ENCODE measurements at places on chromosomes 6 and 20.

- DNase-seq = no peak
Observed at GRCh38 chr20:59736366-59736765, 132.0 kb downstream of the PHACTR3 start.

DNA sequence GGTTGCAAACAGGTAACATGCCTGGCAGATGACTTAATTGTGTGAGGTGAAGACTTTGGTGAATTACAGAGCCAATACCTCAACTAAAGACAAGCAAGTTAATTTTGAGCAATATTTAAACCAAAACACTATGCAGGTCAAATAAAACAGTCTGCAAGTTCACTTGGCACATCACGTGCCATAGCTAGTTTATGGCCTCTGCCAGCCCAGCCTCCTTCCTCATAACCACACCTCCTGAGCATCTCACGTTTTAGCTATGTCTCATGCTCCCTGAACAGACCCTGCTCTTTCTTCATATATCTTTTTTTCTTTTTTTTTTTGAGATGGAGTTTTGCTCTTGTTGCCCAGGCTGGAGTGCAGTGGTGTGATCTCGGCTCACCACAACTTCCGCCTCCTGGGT is 4.5 kb upstream of the CNBD2 start:
- DNase-seq = no peak

DNA sequence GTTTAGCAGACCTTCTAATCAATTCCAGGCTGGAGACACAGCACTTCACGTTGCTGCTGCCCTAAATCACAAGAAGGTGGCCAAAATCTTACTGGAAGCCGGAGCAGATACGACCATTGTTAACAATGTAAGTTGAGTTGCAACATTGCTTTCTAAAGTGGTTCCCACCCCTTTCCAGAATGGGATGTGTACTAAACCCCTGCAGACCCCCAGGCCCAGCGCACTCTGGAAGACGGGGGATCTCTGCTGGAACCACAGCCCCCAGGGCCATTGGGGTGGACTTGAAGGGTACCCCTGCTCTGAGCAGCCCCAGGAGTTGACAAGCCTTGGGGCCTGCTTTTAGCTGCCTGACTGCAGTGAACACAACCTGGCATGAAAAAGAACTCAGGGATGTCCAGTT is 22.0 kb downstream of the LYRM2 start:
- DNase-seq = no peak

DNA sequence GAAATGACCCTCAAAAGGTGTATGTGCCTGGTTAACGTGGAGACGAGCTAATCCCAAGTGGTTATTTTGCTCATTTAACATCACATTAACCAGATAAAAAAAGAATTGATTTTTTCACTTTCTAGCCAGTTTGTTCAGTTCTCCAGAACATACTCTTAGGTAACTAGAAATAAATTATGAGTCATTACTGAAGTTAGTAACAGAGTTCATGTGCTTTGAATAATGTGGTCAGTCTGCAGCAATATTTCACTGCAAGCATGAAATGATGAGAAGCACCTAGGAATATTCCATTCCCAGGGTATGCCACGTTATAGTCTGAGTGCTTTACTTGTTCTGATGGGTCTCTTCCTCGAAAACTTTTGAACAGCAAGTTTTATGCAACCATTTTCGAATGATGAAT is 138.3 kb upstream of the INSM1 start:
- no peak for DNase-seq

GRCh38 chr6:100099189-100100074 is 105.4 kb upstream of the MCHR2 start:
- no peak for DNase-seq

GRCh38 chr6:11953641-11954040 is 58.5 kb upstream of the HIVEP1 start:
- no peak for DNase-seq

DNA sequence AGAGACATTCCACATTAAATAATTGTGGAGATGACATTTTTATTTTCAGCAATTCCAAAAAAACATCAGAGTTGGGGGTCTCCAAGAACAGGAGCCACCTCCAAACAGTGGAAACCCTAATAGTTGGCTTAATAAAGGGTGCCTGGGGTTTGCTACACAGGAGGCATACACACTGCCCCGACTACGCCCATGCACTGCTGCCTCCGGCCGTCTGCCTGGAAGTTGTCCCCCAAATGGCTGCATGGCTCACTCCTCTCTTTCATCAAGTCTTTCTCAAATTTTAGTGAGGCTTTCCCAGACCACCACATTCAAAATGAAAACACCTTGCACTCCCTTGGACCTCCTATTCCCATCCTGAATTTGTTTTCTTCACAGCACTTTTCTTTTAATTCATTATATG is 58.8 kb downstream of the ZMYND8 start:
- no peak for DNase-seq

DNA sequence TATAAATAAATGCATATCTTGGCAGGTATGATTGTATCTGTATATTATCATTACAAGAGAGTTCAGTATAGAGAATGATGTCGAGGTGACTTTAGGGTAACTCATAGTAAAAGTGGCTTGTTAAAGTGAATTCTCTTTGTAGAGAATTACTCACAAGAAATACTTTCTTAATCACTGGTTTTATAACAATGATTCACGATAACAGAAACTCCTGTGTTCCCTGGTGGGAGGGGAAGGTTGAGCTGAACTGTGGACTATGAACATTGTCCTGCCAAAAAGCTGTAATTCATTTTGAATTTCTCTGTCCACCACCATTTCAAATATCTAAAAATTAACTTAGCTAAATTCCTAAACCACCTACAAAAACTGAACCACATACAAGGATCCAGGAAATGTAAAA is 7.7 kb downstream of the TPMT start:
- no peak for DNase-seq

DNA sequence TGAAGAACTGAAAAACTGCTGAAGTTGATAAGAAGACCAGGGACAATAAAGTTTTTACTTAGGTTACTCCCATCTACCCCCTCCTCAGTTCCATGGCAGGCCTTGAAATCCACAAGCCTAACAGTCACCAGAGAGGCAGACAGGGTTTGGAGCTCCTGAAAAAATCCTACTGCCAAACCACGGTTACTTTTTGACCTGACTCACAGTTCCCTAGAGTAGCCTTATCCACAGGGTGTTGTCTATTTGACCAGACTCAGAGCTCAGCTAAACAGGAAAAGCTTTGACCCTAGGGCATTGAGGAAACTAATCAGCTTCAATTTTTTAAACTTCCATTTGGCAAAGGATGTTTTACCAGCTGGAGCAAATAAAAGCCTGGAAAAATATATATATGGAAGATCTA is 257.7 kb upstream of the NT5E start:
- no peak for DNase-seq

DNA sequence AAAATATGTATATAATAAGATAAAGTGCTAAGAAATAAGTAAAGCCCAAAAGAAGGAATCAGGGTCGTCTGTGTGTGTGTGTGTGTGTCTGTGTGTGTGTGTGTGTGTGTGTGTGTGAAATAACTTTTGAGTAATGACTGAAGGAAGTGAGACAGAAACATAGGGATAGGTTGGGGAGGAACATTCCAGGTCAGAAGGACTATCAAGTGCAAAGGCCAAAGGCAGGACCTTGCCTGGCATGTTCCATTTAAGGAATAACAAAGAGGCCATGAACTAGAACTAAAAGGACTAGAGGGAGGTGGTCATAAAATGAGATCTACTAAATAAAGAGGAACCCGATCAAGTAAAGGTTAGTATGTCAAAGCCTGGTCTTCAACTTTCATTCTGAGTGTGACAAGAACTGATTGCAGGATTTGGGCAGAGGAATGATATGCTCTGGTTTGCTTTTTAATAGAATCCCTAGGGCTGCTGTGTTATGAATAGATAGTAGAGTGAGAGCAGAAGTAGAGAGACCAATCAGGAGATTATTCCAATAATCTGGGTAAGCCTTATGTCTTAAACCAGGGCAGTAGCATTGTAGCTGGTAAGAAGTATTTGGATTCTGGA is 6.9 kb downstream of the ENPP3 start:
- no peak for DNase-seq

DNA sequence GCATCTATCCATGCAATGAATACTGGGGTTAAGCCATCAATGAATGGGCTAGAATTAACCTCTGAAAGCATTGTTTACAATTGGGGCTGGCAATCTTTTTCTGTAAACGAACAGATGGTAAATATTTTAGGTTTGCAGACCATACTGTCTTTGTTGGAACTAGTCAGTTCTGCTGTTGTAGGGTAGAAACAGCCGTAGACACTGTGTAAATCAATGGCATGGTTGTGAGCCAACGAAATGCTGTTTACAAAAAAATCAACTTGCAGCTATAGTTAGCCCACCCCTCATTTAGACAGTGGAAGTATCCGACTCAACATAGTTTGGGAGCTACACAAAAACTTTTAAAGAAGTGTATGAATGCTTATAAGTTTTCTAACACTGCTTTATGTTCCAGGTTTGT is 91.5 kb downstream of the BCKDHB start:
- no peak for DNase-seq

DNA sequence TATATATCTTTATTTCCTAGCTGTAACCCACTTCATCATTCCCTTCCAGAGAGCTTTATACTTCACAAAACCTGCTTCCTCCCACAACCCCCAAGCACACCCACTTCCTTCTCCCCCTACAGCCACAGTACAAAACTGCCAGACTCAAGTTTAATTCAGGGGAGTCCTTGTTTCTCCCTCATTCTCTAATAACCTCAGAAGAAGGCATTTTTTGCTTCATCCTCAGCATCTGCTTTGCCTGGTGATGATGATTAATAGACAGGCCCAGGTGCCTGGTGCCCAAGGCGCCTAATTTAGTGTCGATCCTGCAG is 414.3 kb downstream of the KIF16B start:
- no peak for DNase-seq

DNA sequence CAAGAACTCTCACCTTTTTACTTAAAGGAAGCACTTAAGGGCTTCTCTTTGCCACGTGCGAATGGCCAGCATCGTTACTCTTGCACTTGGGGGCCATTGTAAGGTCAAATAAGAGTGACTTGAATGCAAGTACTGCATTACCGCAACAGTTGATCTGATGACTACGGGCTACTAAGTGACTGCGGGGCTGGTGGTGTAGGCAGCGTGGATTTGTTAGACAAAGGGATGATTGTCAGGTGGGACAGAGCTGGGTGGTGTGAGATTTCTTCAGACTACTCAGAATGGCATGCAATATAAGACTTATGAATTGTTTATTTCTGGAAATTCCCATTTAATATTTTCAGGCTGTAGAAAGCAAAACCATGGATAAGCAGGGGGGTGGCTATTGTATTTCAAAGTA is 199.7 kb upstream of the UST start:
- no peak for DNase-seq

- DNase-seq = no peak
Observed at GRCh38 chr6:168122521-168122920, 43.5 kb upstream of the FRMD1 start.

DNA sequence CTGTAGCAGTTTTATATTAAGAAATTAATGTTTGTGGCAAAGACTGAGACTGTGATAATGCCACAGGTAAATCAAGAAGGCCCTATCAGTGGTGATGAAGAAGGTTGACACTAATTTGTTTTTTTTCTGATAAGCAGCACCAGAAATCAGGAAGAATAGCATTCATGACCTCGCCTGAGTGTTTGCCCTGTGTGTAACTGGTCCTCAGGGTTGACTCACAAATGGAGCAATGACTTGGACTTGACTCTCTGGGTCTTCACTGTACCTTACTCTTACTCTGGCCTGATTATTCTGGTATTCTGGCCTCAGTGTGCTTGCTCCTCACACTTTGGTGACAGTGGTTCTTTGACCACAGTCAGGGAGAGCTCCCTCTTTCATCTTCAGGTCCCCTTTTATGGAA is 243.9 kb downstream of the HAO1 start:
- no peak for DNase-seq

DNA sequence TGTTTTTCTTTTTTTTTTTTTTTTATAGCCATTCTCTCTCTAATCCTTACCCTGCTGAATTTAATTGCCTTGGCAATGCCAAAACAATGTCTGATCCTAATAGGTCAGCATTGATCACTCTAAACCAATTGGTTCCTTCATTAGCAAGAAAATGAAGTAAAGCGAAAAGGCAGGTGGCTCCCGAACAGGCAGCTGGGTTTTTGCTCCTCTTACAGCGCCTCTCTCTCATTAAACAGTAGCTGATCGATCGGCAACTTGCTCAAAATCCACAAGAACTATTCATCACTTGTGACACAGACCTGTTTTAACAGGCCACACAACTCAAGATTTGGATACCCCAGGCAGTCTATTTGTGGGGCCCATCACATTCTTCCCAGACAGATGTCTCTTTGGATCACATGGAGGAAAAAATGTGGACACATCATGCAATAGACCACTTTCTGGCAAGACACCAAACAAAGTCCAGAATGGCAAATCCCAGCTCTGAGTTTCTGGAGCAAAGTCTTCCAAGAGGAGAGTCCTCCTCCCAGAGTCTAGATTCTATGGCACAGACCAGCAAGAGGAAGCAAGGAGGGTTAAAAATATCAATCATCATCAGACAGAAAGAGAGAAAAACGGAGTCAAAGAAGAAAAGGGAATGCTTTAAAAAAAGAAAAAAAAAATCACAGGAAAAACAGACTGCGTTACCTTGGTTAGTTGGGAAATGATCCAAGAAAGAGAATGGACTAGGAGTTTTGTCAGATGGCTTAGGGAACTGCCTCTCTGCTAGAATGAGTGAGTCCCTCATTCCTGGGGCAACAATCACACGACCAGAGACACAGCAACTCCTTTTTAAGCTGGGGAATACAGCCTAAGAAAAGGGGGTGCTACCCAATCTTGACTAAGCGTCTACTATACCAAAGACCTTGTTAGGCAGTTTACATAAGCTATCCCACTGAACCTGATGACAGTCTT is 247.8 kb downstream of the BTBD9 start:
- DNase-seq = no peak
